Trophoblast cell (in vitro differentiated cells and primary cell): ENCODE measurements at places on chromosomes 2 and 18.
A peak's percentile ranks its signal among the peaks of the same experiment; 100 is the strongest.

DNA sequence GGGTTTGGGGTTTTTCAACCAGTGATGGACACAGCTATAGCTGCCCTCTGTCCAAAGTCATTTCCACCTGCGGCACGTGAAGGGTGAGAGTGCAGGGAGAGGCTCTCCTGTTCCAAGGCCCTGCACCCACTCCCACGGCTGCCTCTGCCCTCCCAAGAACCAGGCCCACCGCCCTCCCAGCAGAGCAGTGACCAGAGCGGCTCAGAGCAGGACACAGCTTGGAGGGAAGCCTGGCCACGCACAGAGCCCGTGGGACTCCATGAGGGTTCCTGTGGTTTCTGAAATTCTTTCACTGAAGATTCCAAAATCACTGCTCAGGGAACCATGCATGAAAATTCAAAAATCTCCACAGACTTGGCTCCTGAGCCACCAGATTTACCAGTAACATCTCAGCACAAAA is 67.3 kb upstream of the SALL3 start:
- DNase-seq = no peak

GRCh38 chr2:119699016-119699606 is 20.1 kb downstream of the TMEM177 start:
- DNase-seq = peak; percentile 21

DNA sequence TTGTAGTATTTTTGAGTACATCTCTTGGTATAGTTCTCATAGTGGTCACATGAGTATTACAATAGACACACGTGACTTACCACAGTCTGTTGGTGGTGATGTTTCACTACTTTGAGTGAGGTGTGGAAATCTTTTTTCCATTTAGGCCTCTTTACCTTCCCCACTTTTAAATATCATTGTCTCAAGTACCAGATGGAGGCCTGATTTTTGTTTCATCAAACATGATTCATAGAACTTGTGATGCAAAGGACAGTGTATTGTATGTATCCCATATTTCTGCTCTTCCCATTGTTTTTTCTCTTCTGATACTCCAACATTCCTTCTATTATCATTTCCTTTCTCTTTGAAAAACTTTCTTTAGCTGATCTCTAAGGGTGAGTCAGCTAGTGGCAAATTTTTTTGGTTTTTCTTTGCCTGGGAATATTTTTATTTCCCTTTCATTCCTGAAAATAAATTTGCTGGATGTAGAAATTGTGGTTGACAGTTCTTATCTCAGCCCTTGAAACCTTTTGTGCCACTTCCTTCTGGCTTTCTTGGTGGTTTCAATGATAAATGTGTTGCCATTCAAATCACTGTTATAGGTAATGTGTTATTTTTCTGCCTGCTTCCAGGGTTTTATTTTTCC is 32.8 kb downstream of the RFX8 start:
- DNase-seq = no peak

DNA sequence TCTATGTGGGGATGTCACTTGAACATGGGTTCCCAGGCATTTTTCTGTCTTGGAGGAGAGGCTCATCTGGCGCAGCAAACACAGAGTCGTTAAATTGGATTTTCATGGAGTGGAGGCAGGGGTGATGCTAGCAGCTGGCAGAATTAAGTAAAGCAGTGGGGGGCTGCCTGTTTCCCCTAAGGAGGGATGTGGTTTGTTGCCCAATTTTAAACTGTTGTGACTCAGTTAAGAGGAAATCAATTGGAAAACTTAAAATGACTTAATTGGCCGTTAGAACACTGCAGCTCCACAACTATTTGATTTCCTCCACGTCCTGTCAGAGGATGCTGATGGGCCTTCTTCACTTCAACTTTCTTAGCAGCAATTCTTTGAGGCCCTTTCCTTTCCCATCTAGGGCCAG is 354.1 kb upstream of the ATP5MC3 start:
- DNase-seq = no peak

- no peak for DNase-seq
Observed at GRCh38 chr2:219439506-219439905, 4.9 kb downstream of the SPEG start.
